ENCODE measurements at places on chromosomes 2 and 18.

- DNase-seq: no peak
Observed at GRCh38 chr18:75220551-75221355, 10.2 kb downstream of the TSHZ1 start.

GRCh38 chr2:72955228-72956049 is 38.1 kb downstream of the EMX1 start:
- no peak for DNase-seq

- DNase-seq: no peak
Observed at GRCh38 chr2:144267239-144267638, 252.7 kb downstream of the ZEB2 start.

DNA sequence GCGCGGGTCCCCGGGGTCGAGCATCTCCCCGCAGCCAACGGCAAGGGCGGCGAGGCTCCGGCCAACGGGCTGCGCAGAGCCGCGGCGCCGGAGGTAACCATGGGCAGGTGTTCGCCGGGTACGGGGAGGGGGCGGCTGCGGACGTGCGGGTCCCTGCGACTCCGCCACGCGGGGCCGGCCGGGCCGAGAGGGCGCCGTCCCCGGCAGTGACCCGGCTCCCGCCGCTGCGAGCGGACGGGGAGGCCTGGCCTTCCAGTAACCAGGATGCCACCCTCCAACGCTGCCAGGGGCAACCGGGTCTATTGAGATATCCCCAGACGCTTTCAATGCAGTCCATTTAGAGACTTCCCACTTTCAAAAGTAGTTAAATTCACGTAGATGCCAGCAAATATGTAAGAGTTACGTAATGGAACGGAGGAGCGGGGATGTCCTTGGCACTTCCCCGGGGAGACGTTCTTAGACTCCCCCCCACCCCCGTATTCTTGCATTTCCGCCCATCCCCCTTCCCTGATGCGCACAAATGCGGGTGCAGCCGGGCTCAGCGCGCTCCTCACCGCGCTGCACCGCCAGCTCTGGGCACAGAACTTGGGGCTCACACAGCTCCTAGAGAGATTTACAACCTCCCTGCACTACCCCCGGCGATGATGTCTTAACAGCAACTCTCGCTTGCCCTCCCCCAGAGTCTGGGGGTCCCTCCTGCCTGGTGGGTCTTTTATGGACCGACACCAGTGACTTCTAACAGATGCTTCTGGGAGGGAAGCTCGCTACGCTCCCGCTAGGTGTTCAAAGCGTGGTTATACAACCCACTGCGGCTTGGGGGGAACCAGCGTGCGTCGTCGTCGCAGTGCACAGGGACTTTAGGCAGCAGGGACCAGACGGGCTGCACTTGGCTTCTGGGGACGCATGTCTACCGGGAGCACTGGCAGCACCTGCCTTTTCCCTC is 657 bp downstream of the SGPP2 start:
- peak; percentile 23 for DNase-seq

GRCh38 chr2:224025874-224026273 is 13.2 kb downstream of the SERPINE2 start:
- peak; percentile 39 for DNase-seq

DNA sequence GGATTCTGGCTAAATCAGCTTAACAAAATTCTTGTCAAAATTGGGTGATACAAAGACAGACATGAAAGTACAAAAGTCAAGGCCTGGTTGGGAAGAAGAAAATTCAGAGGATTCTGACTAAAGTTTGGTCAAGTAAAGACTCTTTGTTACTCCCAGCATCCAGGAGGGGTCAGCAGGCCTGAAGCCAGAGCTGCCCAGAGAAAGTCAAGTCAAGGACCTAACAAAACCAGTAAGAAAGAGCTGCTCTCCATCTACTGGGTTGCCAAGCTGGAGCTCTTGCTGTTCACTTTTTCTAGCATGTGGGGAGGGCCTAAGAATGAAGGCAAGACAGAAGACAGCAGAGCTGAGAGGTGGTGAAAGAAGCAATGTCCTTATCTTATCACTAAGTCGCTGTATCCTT is 143.3 kb downstream of the C1D start:
- DNase-seq: no peak

Measured in activated CD4-positive, alpha-beta T cell treated with anti-CD3 and anti-CD28 coated beads, Interleukin-2, amount 50 U/mL, for 1 hour (primary cell).